ENCODE measurements at places on chromosomes 5 and 9. TPM values are rescaled to one million over a fixed set of nuclear protein-coding genes. Genes with fewer than 3 reads are reported as not detected.

IL13 gene
- not detected for total RNA-seq

WDR38 gene
- total RNA-seq = 0.31 TPM

TPRN gene
- total RNA-seq = 49.5 TPM

- DNase-seq = no peak
Observed at GRCh38 chr5:158816011-158816696, 283.6 kb downstream of the EBF1 start.
